ENCODE measurements at places on chromosomes 3 and 15.

GRCh38 chr3:11390411-11391131 lies 118.4 kb downstream of the ATG7 start:
- no peak for DNase-seq

DNA sequence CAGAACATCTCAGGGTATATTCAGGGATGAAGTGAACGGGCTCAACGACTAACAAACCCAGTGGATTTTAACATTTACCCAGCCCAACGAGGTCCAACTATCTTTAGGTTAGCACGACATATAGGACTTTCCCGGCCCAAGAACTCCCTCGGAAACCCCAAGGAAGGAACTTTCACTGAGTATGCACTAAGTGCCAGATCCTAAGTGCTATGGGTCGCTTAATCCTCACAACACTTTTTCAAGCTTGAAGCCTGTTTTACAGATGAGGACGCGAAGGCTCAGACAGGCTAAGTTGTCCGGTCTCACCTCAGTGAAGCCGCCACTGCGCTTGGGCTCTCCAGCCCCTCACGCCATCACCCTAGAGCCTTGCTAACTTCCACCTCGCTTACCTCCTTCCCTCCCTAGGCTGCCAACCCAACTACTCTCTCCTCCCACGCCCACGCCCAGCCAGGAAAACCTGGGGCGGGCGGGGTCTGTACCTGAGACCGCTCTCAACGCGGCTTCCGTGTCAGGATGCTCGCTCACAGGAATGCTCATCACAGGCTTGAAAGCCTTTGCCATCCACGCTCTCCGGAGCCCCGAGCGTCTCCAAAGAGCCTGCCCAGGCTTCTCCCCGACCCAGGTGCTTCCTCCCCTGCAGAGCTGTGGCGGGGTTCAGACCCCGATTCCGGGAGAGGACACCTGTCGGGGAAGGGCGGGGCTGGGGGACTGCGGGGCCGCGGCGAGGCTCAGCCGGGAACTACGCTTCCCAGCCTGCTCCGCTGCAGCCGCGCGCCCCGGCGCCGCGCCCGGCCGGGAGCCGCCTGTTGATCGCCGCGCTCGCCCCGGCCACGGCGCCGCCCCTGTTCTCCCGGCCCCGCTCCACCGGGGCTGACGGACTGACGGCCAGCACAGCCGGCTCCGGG lies at the start of gene TMOD2:
Gene TMOD2, plus strand, starts transcription at position 806 of the 905 bp plus-strand sequence. CDS start 14,845 bp downstream, outside the sequence.
- DNase-seq: peak; percentile 49

GRCh38 chr3:178083906-178084866 lies 452.1 kb upstream of the KCNMB2 start:
- no peak for DNase-seq

DNA sequence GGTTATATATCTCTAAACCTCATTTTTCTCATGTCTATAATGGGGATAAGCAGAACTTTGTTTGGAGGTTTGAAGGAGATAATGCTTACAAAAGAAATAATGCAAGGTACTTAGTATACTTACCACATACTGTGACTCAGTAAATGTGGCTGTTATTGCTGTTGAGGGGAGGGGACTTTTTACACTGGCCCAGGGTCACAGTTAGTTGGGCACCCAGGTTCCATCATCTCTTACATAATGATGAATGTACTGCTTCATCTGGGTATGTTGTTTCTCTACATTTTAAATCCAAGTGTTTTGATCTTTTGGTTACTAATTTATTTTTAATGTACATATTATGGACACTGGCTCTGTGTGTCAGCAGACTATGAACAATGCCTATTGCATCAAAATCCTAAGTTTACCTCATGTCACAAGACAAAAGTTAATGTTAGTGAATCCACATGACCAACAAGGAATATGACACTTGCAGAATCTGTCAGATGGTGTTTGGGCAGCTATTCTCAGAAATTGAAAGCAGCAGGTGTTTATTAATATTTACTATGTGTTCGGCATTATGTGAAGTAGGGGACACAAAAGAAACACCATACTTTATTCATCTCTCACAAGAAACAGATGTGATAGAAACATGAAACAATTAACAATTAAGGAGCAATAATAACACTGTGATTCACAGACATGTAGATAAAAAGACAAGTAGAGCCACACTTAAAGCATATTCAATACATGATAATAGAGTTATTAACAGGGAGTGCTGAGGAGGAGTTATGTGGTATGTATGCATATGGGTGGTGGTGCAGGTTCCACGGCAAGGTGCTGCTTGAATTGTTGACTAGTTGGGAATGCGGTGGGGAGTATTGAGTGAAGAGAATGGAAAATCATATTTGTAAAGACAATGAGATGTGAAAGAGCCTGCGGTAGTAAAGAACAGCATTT lies 109.7 kb downstream of the GALK2 start:
- no peak for DNase-seq

DNA sequence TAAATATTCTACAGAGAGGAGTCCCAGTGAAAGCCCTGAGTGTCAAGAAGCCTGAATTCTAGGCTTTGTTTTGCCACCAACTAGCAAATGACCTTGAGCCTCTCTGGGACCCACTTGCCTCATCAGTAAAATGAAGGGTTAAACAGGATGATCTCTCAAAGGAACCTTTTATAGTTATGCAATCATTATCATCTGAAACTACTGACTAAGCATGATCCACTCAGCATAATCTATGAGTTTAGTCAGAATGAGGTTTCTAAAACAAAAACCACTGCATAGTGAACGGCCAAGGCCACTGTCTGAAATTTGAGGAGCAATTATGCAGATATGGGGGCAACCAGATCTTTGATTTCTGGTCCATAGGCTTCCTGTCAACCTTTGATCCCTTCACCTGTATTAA lies 319.0 kb downstream of the MECOM start:
- DNase-seq: no peak

GRCh38 chr3:196054661-196055060 lies 27.2 kb downstream of the TFRC start:
- no peak for DNase-seq

GRCh38 chr15:65275728-65276126 lies 11.0 kb downstream of the PARP16 start:
- DNase-seq: no peak

All from uterus (tissue), 4 donors.